ENCODE measurements at places on chromosomes 2 and 18.
A peak's percentile ranks its signal among the peaks of the same experiment; 100 is the strongest.

GRCh38 chr18:75654851-75655751 is 227.6 kb upstream of the SMIM21 start:
- DNase-seq = no peak

- no peak for DNase-seq
Observed at GRCh38 chr2:233926806-233927205, 9.6 kb downstream of the TRPM8 start.

DNA sequence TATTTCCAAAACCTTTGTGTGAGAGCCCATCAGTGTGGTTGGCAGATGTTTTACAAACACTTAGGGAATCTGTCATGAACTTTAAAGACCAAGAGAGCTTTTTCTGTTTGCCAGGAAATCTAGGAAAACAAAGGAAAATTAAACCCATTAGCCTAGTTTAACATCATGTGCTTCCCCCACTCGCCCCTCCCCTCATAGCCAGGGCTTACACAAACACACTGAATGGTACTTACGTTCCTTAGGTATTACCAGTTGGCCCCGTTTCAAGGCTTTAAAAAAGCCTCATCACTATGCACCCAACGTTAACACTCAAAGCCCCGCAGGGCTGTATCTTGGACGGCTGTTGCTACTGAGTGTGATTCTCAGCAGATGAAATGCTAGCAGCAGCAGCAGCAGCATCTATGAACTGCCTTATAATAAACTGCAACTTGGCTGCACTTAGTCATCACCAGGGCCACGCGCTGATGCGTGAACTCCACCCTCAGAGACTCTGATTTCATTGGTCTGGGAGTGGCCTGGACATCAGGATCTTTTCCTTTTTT is 20.1 kb upstream of the TTC39C start:
- no peak for DNase-seq

- DNase-seq = no peak
Observed at GRCh38 chr2:15858466-15858865, 81.9 kb upstream of the MYCN start.

DNA sequence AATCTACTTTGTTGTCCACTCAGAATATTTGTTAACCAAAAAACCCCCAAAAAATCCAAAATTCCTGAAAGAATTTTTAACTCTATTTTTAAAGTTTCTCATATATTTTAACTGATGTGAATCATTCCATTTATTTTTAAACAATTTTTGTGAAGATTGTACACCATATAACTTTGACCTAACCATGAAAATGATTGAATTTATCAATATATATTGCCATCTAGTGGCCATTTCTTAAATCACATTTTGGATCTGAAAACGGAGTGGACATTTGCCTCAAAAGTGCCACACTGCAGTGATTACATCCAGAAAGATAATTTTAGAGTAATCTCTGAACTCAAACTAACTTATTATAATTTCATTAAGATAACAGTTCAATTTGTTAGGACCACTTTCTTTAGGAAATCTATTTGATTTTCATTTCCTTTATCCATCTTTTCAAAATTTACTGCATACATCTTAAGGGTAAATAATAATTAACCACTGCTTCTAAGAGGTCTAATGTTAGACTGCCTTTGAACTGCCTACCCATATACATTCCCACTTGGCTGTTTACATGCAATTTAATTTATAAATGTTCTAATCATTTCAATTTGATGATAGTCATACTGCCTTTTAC is 71.1 kb downstream of the DSC3 start:
- peak; percentile 76 for DNase-seq

- DNase-seq = no peak
Observed at GRCh38 chr2:106159866-106160785, 34.0 kb downstream of the UXS1 start.

Data from OCI-M1 (cell line).